Fibroblast of skin of abdomen (primary cell): ENCODE measurements at places on chromosomes 12 and 14.

DNA sequence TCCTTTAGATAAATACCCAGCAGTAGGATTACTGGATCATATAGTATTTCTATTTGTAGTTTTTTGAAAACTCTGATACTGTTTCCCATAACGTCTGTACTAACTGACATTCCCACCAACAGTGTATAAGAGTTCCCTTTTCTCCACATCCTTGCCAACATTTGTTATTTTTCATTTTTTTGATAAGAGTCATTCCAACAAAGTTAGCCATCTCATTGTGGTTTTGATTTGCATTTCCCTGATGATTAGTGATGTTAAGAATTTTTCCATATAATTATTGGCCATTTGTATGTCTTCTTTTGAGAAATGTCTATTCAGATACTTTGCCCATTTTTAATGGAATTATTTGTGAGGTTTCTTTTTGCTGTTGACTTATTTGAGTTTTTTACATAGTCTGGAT lies 486.0 kb downstream of the FLRT2 start:
- DNase-seq = peak; percentile 79

DNA sequence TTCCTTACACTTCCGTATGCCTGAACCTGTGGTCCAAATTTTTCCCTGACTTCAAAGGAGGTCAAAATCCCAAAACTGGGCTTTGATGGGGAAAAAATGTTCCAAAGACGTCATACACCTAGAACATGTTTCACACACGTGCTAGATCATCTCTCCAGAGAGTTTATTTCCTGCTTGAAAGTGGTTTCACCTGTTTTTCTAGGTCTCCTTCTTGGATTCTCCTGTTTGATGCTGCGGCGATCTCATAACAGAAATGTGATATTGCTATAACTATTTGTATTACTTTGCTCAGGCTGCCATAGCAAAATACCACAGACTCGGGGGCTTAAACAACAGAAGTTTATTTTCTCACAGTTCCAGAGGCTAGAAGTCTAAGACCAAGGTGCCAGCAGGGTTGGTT lies 19.7 kb upstream of the TMCC3 start:
- DNase-seq = no peak

DNA sequence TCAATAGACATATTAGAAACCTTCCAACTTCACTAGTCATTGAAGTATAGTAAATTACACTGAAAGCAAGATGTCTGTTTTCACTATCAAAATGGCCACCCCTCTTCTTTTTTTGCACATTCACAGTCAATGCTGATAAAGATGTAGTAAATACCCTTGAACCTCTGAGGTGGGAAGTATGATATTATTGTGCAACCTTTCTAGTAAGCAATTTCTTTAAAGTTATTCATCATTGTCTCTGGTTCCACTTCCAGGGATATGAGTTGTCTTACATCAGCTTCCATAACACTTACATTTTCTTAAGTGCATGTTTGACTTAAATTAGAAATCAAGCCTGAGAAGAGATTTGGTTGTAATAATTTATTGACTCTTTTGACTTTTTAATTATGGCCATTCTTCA lies 453.9 kb upstream of the MGAT4C start:
- DNase-seq = peak; percentile 26

- DNase-seq = peak; percentile 84
These were observed 67.4 kb downstream of the MED13L start for GRCh38 chr12:116210131-116210530.

DNA sequence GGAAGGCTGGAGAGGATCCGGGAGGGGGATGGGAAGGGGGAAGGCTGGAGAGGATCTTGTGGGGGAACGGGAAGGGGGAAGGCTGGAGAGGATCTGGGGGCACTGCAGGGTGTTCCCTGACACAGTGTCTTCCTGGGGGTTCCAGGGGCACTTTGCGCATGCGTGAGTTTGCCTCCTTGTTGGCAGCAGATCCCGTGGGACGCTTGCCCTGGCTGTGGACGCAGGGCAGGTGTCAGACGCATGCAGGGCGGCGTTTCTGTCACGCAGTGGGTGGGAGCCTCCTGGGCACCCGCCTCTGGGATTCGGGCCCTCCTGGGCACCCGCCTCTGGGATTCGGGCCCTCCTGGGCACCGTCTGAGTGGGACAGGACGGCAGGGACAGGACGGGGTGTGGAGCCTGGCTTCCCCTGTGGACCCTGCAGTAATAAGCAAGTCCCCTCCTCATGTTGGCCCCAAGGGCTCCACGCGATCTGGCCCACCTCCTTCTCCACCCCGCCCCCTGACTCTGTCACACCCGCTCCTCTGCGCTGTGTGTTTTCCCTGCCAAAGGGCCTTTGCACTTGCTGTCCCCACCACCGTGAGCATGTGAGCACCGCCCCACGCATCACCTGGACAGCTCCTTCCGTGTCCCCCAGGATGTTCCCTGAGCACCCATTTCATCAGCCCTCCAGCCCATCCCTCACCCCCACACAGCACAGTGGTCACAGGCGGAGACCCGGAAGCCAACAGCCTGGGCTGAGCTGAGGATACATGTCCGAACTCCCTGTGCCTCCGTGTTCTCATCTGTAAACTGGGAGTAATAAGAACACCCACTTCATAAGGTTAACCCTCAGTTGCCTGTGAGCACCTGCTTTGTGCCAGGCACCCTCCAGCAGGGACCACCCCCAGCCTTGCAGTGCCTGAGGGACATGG lies 4.4 kb downstream of the MMP17 start:
- DNase-seq = peak; percentile 66
